Activated T-helper 2 cell treated with anti-CD3 and anti-CD28 coated beads, Interferon-gamma antibody, Interleukin-2, Interleukin-4, amounts not matched to agents 10 μg/mL and 5 μg/mL and 100 μg/mL, durations not matched to agents 14 hours and 24 hours and 36 hours (primary cell): ENCODE measurements at places on chromosomes 16 and 17.

DNA sequence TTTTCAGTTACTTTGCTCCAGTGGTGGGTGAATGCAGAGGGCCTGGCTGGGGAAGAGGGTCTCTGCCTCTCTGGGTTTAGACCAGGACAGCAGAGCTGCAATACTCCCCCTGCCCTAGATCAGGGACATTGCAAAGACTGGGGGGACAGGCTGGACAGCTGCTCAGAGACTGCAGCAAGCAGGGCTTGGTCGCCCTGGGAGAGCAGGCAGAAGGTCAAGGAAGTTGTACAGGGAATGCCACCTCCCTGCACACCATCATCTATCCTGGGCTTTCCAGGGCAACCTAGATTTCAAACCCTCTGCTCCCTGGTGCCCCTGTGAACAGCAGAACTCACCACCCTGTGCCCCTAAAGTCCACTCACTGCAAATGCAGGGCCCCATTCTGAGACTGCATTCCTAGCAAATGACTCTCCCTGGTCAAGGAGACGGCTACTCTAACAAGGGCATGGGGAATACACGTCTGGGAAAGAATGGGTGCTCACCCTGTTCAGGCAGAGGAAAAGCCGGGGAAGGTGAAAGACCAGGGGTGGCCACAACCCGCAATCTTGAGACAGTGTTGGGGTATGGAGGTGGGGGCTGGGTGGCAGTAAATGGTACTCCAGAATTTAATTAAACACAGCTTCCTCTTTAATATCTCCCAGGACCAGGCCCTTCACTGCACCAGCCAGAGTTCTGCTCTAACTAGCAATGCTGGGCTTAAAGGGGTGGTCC, 1.0 kb downstream of the KIFC3 start:
- DNase-seq, result no peak

DNA sequence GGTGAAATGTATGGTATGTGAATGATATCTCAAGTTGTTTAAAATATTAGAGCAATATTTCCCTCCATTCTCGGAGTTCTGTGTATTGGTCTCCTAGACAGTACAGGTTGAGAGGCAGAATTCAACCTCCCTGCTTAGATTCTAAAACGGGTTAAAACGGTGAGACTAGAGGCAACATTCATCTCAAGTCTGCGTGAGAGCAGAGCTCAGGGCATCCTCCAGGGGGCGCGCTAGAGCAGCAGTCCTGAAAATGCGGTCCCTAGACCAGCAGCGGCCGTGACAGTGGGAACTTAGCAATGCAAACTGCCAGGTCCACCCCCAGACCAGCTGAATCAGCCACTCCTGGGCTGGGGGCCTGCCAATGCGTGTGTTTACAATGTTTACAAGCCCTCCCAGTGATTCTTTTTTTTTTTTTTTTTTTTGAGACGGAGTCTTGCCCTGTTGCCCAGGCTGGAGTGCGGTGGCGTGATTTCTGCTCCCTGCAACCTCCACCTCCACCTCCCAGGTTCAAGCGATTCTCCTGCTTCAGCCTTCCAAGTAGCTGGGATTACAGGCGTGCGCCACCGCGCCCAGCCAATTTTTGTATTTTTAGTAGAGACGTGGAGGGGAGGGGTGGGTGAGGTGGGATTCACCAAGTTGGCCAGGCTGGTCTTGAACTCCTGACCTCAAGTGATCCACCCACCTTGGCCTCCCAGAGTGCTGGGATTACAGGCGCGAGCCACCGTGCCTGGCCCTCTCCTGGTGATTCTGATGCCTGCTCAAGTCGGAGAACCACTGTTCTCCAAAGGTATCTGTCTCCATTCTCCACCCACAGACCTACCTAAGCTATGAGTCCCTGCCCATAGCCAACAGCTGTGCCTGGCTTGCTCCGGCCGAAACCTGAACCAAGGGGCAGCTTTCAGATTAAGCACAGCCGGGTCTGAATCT, 24.2 kb downstream of the KLHL36 start:
- DNase-seq, result peak; percentile 66

- peak; percentile 91 for DNase-seq
These were observed at the start of gene ETV4 for GRCh38 chr17:43546319-43547188. TSS of gene ETV4 (minus strand) at chr17:43546340. CDS start at chr17:43545617, 723 bp downstream.

DNA sequence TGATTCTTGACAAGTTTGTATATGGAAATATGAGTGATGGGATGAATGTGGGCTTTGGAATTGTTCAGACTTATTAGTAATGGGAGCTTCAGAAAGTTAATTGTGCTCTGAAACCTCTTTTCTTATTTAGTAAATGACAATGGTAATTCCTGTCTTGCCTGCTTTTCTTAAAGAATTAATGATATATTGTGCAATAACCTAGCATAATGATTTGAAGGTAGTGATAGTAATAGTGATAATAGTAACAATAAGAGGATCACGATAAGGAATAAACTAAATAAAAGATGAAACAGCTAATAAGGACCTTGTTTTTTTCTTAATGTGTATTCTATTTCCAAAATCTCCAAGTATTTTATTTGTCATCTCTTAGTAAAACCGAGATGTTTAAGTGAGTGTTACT, 245.0 kb upstream of the CPHXL start:
- no peak for DNase-seq

- DNase-seq, result no peak
These were observed 145.3 kb upstream of the LHX1 start for GRCh38 chr17:36791942-36792475.

GRCh38 chr16:11310997-11311561, 29.9 kb upstream of the PRM1 start:
- DNase-seq, result peak; percentile 65

GRCh38 chr17:51629232-51629631, 368.9 kb downstream of the UTP18 start:
- no peak for DNase-seq

- no peak for DNase-seq
These were observed 38.6 kb upstream of the CACNG4 start for GRCh38 chr17:66925811-66926500.

DNA sequence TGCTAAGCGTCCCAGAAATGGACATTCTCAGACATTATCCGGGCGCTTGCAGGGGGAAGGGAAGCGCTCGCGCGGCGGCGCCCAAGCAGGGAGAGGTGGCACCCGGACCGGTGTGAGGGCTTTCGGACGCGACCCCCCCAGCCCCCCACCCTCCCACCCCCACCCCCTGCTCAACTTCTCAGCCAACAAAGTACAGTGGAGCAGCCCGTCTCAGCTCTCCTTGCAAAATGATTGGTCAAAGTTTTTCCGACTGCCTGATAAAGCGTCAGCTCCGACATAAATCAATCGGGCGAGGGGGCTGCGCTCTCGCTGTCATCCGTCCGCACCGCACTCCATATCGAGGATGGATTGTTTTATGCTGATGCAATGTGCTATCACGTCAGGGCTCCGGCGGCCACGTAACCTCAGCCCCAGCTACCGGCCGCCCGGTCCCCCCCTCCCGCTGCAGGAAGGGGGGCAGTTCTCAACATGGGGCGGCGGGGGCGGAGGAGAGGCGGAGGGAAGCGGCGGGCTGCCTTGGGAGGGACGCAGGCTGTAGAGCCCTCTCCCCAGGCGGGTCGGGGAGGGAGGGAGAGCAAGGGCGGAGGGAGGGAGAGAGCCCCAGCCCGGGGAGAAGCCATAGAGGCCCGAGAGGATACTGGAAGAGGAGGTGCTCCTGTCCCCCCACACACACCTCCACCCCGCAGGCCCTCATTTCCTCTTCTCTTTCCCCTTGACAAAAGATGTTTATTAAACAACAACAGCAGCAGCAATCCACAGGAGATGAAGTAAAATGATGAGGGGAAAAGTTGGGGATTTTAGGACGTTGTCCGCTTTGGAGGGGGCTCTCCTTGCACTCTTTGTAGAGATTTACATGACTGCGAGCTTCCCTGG, at the start of gene HOXB9:
Gene HOXB9 (minus strand): TSS at position 114 of the 873 bp plus-strand sequence. CDS start 89 bp downstream, at position 25.
- DNase-seq, result no peak

GRCh38 chr17:57670769-57671569, 74.1 kb downstream of the CCDC182 start:
- DNase-seq, result peak; percentile 0

- no peak for DNase-seq
These were observed 27.1 kb upstream of the SLC39A11 start for GRCh38 chr17:73119631-73120030.

GRCh38 chr17:80443916-80444643, 29.1 kb downstream of the ENDOV start:
- no peak for DNase-seq

GRCh38 chr17:57459286-57459915, 203.1 kb downstream of the MSI2 start:
- DNase-seq, result no peak

DNA sequence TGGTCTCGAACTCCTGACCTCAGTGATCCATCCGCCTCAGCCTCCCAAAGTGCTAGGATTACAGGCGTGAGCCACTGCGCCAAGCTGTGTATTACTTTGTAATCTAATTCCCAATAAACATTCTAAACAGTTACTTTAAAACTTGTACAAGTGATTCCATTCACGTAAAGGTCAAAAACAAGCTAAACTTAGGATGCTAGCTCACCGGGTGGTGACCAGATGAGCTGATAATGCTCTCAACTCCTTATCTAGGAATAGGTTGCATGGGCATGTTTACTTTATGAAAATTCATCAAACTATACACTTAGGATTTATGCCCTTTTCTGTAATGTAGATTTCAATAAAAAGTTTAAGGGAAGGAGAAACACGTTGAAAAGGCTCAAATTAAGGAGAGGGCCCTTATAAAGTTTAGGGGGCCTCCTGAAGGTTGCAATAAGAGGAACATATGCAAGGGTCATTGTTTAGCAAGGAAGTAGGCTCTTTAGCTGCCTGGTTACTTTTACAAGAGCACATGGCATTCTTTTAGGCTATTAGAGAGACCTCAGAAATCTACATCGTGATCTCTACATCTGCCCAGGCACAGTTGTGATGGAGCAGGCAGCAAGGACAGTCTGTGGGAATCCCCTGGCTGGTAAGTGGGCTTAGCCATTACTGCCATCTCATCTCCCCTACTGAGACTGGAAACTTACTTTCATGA, 13.3 kb downstream of the CDR2 start:
- no peak for DNase-seq

- no peak for DNase-seq
These were observed 40.6 kb upstream of the CDH5 start for GRCh38 chr16:66325717-66326376.

DNA sequence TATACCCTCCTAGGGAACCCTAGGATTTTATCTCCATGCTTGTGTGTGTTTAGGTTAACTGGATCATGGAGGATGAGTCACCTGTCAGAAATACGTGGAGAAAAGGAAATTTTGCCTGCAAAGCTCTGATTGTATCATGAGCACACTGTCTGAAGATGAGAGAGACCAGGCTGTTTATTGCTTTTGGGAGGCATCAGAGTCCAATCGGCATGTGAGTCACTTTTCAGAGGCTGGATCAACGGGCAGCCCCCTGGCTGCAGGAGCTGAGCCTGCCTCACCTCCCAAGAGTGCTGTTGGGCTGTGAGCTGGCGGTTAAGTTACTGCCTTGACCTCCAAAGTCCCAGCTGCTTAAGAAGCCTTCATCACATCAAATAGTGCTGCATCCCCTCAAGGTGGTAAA, 41.5 kb upstream of the MED9 start:
- DNase-seq, result no peak

GRCh38 chr16:31138621-31139578, 3.4 kb upstream of the PRSS8 start:
- no peak for DNase-seq

GRCh38 chr16:85631802-85632393, 18.8 kb downstream of the GSE1 start:
- no peak for DNase-seq

- DNase-seq, result peak; percentile 30
These were observed 12.3 kb downstream of the RFFL start for GRCh38 chr17:35051183-35051578.

DNA sequence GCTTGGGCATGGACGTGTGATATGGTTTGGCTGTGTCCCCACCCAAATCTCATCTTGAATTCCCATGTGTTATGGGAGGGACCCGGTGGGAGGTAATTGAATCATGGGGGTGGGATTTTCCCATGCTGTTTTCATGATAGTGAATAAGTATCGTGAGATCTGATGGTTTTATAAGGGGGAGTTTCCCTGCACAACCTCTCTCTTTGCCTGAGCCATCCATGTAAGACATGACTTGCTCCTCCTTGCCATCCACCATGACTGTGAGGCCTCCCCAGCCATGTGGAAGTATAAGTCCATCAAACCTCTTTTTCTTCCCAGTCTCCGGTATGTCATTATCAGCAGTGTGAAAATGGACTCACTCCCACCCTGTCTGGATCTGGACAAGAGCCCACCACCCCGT, 393.4 kb downstream of the SEC14L1 start:
- DNase-seq, result no peak

DNA sequence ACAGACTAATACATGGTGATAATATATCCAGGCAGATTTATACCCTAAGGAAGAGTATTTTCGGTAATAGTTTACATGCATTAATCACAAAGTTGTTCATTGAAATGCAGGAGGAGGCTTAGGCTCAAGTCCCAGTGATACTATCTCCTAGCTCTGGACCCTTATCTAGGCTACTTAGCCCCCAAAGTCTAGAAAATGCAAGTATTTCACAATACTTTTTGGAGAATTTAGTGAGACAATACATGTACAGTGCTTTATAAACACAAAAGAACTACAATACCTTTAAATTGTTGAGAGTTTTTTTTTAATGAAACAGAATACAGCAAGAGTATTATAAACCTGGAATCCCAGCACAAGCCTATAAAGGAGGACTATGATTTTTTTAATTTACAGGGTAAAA, 473.9 kb downstream of the HS3ST3B1 start:
- DNase-seq, result no peak
